Activated T-cell treated with anti-CD3 and anti-CD28 coated beads, Interleukin-2, amount 50 U/mL, for 72 hours (primary cell): ENCODE measurements at places on chromosomes 2 and 18. TPM values are rescaled to one million over a fixed set of nuclear protein-coding genes. Genes with fewer than 3 reads are reported as not detected.

- DNase-seq = no peak
Measured at GRCh38 chr2:126916744-126917143, 18.1 kb downstream of the TEX51 start.

DNA sequence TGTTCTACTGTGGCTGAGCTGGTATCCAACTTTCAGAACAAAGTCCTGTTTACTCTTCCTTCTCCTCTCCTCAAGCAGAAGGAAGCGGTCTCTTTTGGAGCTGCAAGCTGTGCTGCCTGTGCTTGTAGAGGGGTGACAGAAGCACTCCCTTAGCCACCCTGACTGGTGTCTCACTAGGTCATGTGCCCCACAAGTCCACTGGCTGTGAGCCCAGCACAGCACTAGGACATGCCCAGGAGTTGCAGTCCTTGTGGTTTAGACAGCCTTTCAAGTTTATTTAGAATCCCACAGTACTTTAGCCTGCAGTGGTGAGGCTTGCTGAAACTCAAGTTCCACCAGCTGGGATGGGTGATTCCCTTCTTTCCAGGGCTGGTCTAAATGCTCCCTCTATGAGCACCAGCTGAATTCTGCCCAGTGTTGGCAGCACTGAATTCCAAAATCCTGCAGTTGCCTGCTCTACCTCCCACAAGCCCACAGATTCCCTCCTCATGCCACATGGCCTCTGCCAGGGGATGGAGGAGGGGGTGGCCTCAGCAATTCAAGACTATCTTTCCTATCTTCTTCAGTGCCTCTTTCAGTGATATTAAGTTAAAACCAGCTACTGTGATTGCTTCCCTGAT lies 61.2 kb downstream of the CCDC85A start:
- DNase-seq = no peak

GRCh38 chr2:151422917-151423439 lies 13.3 kb downstream of the RIF1 start:
- DNase-seq = no peak

- no peak for DNase-seq
Measured at GRCh38 chr2:103773884-103774283, 1012.1 kb downstream of the TMEM182 start.

- DNase-seq = no peak
Measured at GRCh38 chr2:163863073-163863472, 127.3 kb upstream of the FIGN start.

DNA sequence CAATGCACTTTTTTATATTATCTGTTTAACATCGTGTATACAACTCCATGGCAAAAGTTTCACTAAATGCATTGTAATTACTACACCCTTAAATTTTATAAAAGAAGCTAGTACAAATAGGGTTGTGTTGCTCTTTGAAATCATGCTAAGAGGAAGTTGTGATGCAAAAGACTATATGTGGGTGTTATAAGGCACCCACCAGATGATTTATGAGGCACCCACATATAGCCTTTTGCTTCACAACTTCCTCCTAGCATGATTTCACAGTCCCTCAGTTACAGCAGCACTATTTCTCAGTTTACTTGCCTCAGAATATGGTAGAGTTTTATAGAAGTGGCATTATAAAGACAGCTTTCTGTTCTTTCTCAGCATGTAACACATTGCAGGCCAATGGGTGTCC lies 277.3 kb upstream of the DOK6 start:
- no peak for DNase-seq

- DNase-seq = no peak
Measured at GRCh38 chr2:181235683-181236459, 221.3 kb upstream of the ITGA4 start.

The ZC3H8 gene
- 23.6 TPM for total RNA-seq

The STON1 gene
- 1.9 TPM for total RNA-seq

GRCh38 chr2:85435220-85435958 lies 16.9 kb downstream of the SH2D6 start:
- no peak for DNase-seq

DNA sequence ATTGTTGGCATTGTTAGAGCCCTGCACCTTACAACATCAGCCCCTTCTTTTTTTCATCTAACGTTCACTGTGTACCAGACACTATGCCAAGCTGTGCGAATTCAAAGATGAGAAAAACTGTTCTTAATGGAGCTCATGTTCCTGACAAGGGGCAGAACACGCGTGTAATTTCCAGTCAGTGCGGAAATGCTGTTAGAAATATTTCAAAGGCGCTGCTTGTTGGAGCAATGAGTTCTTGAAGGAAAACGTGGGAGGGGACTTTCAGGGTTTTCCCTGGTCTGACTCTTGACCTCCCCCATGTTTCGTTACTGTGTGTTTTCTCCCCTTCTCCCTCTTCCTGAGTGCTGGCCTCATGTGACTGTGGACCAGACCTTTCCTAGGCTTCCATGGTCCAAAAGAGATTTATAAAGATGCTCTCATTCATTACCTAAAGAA lies 1.5 kb downstream of the MTHFD2 start:
- peak; percentile 43 for DNase-seq

The VWC2L gene
- total RNA-seq = not detected

DNA sequence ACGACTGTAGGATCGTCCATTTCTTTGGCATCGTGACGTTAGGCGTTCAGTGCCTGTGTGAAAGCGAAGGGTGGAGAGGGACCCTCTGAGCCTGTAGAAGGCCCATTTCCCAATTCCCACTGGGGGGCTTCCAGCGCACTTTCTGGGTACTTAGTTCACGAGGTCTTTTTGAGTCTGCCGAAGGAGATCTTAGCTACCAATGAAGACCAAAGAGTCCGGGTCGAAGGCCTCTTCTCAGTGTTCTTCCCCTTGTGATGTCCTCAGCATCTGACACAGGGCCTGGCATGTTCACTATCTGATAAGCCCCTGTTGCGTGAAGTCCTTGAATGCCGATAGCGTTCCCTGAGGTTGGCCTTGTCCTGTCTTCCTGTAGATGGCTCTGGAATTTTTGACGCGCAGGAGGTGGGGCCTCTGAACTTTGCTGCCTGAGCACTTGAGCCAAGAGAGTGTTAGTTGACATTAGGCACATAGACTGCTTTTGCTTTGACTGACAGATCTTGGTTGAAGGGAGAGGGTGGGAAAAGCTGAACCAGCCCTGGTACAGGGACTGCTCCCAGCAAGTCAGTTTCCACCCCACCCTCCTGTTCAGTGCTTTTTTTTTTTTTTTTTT lies 52.8 kb downstream of the LDLRAD4 start:
- no peak for DNase-seq

The PDE11A gene
- total RNA-seq = not detected

DNA sequence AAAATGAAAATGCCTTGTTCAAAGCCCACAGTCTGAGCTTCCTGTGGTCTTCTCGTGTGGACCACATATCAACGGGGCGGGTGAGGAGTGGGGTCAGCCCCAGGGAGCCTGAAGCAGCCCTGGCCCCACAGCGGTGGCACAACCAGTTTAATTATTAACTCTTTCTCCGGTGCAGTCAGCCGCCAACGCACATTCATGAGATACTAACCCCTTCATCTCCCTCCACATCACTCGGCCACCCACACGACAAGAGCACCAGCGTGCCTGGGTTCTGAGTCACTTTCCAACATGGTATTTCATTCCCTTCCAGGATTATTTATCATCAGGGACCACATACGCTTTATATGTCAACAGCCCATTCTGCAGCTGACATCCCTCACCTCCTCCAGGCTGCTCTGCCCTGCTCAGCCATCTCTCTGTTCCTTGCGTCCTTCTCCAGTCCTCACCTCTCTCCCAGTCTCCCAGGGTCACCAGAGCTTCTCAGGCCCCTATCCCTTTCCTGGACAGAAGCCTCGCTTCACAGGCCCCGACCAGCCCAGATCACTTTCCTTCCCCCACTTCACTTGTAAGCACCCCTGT lies 48.0 kb upstream of the ID2 start:
- DNase-seq = no peak

DNA sequence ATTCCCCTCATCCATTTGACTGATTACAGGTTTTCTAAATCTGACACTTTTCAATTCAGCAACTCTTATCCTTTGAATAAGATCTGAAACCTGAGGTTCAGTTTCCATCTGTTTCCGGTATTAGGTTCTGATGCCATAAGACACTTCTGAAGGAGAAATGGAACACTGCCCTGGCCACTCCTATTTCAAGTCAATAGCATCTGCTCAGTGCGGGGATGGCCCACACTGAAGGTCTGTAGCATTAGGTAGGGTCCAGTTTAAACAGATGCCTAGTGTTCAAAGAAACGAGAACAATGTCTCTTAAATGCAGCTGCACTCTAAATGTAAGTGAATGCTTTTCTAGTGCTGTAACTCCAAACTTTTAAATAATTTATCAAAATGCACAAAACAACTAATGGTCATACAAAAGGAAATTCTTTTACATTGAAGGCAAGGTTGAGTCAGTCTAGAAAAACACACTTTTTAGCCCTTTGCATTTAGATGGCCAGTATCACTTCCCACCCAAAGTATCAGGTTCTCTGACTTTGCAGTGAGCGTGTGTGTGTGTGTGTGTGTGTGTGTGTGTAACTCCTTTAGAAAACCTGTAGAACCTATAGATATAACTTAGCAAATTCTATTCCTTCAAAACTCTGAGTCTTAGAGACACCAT lies 78.2 kb downstream of the STK39 start:
- no peak for DNase-seq

- no peak for DNase-seq
Measured at GRCh38 chr18:49768051-49768391, 45.3 kb downstream of the ACAA2 start.

GRCh38 chr2:60439219-60439974 lies 114.1 kb downstream of the BCL11A start:
- DNase-seq = no peak

The SLC20A1 gene
- total RNA-seq = 66.1 TPM

- DNase-seq = peak; percentile 52
Measured at GRCh38 chr2:203869223-203870042, 1.9 kb downstream of the CTLA4 start.

- DNase-seq = no peak
Measured at GRCh38 chr2:142825861-142826260, 51.6 kb upstream of the KYNU start.

DNA sequence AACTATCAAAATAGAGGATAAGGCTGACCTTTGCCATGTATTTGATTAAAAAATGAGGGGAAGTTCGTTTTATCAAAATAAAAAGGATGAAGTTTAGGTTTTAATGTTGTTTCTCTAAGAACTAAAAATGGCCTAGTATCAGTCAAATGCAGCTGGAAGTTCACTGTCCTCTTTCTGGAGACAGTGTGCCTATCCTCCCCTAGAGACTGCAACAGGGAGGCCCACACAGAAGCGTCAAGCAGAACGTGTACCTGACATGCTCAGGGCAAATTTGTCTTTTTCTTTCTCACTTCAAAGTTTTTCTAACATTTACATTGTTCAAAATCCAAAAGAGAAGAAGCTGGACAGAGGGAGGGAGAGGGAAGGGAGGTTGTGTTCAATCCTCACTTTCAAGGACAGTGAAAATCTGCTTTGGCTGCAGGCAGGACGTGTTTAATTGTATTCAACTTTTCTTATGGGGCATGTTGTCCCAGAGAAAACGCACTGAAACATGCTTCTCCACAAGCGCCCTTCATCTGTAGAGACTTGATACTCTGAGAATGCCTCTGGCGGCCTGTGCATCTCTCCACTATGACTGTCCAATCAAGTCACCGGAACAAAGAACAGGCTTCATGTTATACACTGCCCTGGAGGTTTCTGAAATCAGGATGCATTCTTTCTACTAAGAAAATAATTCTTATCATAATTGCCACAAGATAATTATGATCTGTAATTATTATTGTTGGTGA lies 65.1 kb downstream of the FAM210A start:
- DNase-seq = no peak

The SIGLEC15 gene
- not detected for total RNA-seq

- no peak for DNase-seq
Measured at GRCh38 chr2:180699657-180700361, 280.6 kb upstream of the UBE2E3 start.

The KCNE4 gene
- total RNA-seq = not detected

DNA sequence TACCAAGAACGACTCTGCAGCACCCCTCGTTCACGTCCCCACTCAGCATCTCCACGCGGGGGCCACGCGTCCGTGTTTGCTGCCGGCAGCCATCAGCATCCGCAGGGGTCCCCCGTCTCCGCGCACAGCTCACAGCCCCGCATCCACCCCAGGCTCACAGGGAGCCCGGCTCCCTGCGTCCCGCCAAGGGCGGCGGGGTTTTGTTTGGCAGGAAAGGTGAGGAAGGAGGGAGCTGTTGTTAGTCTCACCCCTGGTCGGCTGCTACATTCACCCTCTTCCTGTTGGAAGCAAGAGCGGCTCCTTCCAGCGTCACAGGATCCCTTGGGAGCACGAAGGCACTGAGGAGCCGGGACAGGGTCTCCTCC lies 131.0 kb upstream of the CTDP1 start:
- no peak for DNase-seq
